ENCODE measurements at places on chromosomes 12 and 14.

DNA sequence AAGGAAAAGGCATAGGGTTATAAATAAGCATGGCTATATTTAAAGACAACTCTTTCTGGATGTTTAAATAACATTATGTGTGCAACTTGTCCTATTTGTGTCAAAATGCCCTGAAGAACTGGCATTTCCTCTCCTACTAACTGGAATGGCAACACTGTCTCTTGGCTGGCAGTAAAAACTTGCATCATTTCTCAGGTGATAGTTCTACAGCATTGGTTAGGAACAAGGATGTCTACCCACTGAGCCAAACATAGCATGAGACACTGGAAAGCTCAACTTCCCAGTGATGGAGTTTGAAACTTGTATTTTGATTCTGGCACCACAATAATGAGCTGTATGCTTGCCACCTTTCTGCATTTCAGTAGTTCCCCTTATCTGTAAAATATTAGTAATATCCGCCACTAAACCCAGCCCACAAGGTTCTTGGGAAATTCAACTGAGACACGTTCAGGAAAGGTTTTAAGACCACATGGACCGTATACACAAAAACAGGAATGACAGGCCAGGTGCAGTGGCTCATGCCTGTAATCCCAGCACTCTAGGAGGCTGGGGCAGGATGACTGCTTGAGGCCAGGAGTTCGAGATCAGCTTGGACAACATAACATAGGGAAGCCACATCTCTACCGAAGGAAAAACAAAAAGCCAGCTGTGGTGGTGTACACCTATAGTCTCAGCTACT is 5.1 kb downstream of the SLC38A2 start:
- no peak for DNase-seq

DNA sequence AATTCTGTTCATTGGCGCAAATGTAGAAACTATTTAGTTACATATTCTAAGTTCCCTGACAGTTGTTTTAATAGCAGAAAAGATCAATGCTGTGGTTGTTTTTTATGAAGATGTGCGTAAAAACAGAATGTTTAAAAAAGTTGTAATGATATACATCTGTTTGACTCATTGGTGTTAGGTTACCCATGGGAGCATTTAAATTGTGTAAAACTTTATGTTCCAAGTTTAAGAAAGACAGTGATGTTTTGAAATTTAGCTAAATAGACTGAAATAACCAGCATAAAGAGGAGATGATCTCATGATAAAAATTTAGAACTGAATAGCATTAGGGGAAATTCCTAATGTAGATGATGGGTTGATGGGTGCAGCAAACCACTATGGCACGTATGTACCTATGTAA is 3.6 kb downstream of the PELI2 start:
- DNase-seq: no peak

DNA sequence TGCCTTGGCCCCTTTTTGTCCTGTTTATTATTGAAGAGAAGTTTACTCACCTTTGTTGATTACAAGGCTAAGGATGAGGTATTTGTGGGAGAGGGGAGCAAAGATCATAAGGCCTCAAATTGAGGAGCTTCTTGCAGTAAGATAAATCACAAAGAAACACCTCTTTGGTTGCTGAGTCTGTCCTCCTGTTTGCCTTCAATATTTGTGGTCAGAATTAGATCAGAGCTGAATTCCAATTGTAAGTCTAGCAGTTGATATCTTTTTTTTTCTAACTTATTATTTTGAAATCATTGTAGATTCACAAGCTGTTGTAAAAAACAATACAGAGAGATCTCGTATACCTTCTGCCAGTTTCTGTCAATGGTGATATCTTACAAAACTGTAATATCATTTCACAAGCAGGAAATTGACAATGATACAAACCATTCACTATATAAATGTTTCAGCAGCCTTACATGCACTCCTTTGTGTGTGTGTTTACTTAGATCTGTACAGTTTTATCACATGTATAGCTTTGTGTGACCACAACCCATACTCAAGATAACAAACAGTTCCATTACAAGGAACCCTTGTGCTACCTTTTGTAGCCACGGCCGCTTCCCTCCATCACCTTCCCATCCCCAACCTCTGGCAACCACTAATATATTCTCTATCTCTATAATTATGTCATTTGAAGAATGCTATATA is 97.4 kb downstream of the KICS2 start:
- no peak for DNase-seq

GRCh38 chr12:108066583-108067577 is 62.2 kb upstream of the WSCD2 start:
- DNase-seq: no peak

Data from activated T-helper 9 cell treated with anti-CD3 and anti-CD28 coated beads, Interleukin-2, amount 50 U/mL, for 16 hours (primary cell).